ACHN (cell line): ENCODE measurements at places on chromosomes 5 and 9.
A peak's percentile ranks its signal among the peaks of the same experiment; 100 is the strongest.

DNA sequence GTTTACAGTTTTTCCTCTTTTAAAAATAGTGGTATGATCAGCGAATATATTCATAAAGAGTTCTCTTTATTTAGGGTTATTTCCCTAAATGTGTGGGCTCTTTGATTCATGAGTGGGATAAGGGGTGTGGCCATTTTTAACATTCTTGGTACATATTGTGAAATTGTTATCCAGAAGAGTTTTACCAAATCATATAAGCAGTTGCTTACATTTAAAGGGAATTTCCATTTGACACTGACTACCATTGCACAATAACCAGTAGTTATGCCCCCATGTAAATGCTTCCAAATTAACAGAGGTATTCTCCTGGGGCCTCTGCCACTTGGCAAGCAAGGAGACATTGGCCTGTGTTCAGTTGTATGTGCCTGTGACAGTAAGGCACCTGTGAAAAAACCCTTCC is 27.2 kb downstream of the SLC25A48 start:
- no peak for DNase-seq

GRCh38 chr9:93616044-93616443 is 39.7 kb downstream of the PHF2 start:
- no peak for DNase-seq

GRCh38 chr9:36132086-36132485 is 4.4 kb upstream of the GLIPR2 start:
- no peak for DNase-seq

- no peak for DNase-seq
Observed at GRCh38 chr9:93808115-93809029, 146.8 kb downstream of the BARX1 start.

- no peak for DNase-seq
Observed at GRCh38 chr5:170511551-170512258, 7.9 kb downstream of the KCNIP1 start.

DNA sequence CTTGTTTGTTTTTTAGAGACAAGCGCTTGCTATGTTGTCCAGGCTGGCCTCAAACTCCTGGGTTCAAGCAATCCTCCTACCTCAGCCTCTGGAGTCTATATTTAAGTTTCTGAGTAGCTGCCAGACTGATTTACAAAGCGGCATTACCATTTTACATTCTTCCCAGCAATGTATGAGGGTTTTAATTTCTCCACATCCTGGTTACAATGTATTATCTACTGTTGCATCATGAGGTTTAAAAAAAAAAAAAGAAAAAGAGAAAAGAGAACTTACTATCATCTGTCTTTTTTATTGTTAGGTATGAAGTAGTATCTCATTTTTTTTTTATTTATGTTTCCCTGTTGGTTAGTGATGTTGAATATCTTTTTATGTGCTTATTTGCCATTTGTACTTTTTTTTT is 18.9 kb upstream of the CLINT1 start:
- DNase-seq = no peak

DNA sequence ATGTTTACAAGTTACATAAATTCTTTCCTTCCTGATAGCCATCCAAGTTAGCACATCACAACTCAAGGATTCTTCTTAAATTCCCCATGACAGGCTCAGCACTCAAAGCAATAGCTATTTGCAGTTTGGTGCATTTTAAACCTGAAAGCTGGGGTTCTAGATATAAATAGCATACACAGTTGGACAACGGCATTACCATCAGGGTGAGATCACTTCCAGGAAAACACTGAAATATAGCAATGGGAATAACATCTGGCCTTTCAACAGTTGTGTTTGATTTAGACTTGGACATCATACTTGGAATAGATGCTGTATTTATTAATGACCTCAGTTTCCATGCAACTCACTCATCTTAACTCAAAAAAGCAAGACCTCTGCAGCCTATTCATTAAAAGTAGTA is 24.7 kb upstream of the LECT2 start:
- DNase-seq = no peak

- DNase-seq = peak; percentile 28
Observed at GRCh38 chr5:43422143-43422542, 10.0 kb upstream of the CCL28 start.

DNA sequence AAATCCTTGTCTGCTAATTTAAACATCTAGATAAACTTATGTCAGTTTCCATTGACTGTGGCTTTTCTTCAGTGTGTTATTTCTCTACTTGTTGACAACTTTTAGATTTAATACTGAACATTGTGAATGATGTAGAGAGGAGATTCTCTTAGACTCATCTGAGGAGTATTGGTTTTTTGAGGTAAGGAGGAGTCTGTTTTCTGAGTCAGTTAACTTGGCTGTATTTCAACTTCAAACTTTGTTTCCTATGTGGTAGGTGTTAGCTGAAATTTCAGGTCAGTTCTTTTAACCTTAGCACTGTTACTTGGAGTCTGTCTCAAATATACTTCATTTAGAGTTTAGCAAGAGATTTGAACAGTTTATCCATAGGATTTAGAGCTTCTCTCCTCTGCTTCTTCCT is 67.9 kb downstream of the XRCC4 start:
- no peak for DNase-seq

DNA sequence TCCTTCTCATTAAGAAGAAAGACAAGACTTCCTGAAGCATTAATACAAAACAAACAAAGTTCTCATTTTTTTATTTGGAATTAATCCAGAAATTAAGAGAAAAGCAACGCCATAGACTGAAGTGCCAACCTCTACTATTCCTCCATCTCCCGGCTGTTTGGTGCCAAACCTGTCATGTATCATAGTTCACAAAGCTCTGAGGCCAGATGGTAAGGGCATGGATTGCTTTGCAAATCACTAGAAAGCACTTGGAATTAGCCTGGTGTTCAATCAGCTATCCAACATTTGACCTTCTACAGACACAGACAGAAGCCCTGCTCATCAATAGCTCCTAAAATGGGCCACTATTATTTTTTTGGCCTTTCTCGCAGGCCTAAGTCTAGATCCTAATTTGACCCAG is 33.8 kb downstream of the HTR1A start:
- DNase-seq = no peak

- no peak for DNase-seq
Observed at GRCh38 chr5:6742081-6742758, 29.0 kb downstream of the TENT4A start.

GRCh38 chr5:95938766-95939165 is 22.9 kb downstream of the ELL2 start:
- DNase-seq = no peak

DNA sequence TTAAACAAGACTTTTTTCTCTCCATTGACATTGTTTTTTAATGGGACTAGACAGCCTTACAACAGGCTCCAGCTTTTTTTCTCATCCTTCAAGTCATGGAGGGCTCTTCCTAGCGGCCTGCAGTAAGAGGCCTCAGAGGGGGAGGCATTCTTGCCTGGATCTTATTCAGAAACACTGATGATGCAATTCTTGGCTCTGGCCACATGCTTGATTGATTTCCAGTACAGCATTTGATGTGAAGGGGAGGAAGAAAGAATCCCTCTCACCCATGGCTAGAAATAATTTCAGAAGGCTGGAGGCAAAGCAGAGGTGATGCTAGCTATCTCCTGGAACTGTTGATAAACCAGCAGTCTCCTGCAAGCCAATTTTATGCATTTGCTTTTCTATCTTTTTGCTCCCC is 324.8 kb downstream of the PRELID2 start:
- no peak for DNase-seq
